ENCODE measurements at places on chromosomes 11 and 22.

GRCh38 chr11:131027491-131027890 is 111.2 kb upstream of the SNX19 start:
- DNase-seq, result no peak

GRCh38 chr11:44760917-44761550 is 34.3 kb downstream of the TSPAN18 start:
- DNase-seq, result no peak

DNA sequence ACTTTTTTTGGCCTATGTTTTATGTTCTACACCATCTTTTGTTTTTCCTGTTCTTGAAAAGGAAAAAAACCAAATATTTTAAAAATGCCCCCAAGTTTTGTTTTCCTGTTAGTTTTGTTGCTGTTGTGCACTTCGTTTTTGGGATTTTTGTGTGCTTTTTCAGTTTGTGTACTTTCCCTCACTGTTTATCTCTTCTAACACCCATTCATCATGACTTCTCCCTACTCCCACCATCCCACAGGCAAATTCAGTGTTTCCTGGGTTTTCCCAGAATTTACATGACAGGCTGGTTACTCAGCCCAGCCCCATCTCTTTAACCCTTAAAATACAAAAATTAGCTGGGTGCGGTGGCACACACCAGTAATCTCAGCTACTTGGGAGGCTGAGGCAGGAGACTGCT is 15.6 kb downstream of the TMEM123 start:
- no peak for DNase-seq

DNA sequence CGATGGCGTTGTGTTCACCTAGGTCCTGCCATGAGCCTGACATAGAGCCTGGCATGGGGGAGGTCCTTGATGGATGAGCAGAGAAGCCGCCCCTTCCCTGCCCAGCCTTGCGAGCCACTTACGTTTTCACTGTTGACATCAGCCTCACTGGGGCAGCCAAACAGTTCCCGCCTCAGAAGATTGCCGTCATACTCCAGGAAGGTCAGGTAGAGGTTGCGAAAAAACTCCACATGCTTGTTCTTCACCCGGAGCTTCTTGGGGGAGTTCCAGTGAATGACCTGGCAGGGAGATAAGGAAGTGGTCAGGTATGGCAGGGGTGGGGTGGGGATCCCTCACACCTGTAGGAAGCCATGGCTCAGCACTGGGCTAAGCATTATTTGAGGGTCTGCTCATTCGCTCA is 279.3 kb upstream of the SYN3 start:
- no peak for DNase-seq

DNA sequence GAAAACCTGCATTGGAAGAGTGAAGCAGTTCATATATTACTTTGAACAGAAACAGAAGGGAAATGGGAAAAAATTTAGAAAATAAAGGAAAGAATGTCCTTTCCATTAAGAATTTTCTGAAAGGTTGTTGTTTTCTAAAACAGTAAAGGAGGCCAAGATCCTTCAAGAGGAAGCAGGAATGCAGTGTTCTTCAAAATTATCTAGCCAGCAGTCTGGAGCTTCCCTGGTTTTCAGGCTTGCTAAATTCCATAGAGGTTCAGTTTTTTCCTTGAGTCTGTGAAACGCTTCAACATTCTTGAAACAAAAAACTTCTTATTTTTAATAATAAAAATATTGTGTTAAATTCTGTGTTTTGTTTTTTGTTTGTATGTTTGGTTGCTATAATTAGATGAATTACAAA is 189.0 kb upstream of the ANO3 start:
- DNase-seq, result no peak

GRCh38 chr22:42926104-42926503 is 69.0 kb upstream of the ARFGAP3 start:
- DNase-seq, result no peak

GRCh38 chr11:49851511-49851910 is 100.7 kb upstream of the OR4C13 start:
- no peak for DNase-seq

DNA sequence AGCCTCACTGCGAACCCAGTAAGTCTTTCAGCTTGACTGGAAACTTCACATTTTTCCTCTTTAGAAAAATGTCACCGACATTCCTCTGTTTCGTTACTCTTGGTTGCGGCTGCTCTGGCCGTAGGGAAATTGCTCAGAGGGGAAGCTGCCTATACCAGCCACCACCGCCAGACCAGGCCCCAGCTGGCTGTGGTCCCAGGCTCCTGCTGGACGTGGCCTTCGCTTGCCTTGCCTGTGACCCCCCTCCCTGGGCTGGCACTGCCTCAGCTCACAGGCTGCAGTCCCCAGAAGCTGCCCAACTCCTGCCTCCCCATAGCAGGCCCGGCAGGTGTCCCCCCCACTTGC is 197.8 kb downstream of the MN1 start:
- no peak for DNase-seq

Measured in activated CD4-positive, alpha-beta T cell treated with anti-CD3 and anti-CD28 coated beads, Interleukin-2, amount 50 U/mL, for 48 hours (primary cell).